ENCODE measurements at places on chromosomes 3 and 15.

- DNase-seq = no peak
Observed at GRCh38 chr3:12444582-12445471, 39.5 kb upstream of the TSEN2 start.

GRCh38 chr3:187183210-187183862 is 13.9 kb upstream of the RTP1 start:
- no peak for DNase-seq

DNA sequence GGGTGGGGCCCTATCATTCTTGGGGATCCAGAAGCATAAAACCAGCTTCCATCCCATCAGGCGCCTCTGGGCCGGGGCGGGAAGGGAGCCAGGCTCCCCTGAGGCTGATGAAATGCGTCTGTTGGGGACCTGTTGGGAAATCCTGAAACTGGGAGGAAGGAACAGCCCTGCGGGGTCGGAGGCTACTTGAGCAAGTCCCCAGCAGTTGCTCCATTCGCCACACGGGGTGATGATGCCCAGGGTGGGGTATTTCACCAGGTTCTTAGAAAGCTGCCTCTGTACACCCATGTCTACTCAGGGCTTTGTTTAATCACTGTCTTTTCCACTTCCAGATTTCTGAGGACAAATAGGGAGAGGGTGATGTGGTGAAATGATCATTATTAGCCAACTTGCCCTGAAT is 25.4 kb upstream of the TSEN2 start:
- DNase-seq = no peak

DNA sequence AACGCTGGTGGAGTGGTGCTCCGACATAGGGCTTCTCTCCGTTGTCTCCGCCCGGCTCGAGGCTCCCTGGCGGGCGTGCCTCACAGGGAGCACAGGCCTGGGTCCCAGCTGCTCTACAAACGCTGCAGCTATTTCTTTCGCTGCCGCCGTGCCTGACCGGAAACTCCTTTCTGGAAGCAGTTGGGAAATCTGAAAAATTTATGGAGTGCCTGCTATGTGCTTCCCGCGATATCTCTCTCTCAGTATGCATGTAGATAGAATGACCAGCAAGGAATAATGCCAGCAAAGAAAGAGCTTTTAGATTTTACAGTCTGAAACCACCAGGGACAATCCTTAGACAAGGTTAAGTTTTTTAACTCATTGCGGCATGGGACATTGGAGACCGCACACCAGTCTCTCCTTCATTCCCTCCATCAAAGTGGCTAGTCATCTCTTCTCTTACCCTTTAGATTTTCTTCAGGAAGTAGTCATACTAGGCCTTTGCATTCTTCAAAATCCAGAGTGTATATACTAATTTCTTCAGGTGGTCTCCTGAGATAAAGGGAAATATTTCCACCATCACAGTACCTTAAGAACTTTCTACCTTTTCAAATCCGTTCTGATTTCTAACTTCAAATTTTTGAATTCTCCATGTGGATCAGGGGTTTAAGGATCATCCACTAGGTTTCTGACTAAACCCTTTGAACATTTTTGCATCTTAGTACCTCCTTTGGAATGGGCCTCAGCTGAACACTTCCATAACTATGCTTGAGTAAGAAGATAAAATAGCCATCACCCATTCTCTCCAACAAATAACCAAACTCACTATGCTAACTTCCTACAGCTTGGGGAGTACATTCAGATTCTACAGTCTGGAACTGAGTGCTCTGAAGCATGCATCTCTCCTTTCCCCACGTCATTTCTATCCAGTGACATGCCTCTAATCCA is 1.1 kb upstream of the NPHP3 start:
- no peak for DNase-seq

GRCh38 chr15:51023499-51023898 is 71.2 kb downstream of the TNFAIP8L3 start:
- no peak for DNase-seq

GRCh38 chr15:69763831-69764230 is 311.2 kb downstream of the RPLP1 start:
- no peak for DNase-seq

- no peak for DNase-seq
Observed at GRCh38 chr3:48855681-48856447, 8.2 kb upstream of the PRKAR2A start.

- no peak for DNase-seq
Observed at GRCh38 chr3:108054935-108055334, 35.9 kb downstream of the CD47 start.

DNA sequence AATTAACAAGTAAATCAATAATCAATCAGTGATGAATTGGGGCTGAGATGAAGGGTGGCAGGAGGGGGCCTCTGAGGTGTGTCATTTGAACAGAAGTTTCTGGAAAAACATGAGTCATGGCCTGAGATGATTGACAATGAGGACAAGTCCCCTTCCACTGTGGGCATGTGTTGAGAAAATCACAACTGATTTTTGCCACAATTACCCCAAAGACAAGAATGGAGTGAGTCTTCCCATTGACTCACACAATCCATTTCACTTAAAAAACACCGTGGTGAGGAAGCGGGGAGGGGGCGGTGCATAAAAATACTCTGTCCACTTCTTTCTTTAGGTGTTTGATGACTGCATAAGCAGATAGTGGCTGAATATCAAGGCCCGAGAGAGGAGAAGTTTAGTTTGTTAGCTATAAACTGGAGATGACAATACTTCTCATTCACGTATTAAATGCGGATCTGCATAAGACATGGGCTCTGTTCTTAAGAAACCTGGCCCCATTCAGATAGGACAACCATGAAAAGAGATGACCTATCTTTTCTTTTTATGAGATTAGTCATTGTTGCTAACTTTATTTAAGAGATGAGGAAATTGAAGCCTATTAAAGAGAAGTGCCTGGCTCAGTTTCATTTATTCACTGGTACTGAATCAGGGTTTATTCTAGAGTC is 34.7 kb downstream of the SHC4 start:
- peak; percentile 59 for DNase-seq

DNA sequence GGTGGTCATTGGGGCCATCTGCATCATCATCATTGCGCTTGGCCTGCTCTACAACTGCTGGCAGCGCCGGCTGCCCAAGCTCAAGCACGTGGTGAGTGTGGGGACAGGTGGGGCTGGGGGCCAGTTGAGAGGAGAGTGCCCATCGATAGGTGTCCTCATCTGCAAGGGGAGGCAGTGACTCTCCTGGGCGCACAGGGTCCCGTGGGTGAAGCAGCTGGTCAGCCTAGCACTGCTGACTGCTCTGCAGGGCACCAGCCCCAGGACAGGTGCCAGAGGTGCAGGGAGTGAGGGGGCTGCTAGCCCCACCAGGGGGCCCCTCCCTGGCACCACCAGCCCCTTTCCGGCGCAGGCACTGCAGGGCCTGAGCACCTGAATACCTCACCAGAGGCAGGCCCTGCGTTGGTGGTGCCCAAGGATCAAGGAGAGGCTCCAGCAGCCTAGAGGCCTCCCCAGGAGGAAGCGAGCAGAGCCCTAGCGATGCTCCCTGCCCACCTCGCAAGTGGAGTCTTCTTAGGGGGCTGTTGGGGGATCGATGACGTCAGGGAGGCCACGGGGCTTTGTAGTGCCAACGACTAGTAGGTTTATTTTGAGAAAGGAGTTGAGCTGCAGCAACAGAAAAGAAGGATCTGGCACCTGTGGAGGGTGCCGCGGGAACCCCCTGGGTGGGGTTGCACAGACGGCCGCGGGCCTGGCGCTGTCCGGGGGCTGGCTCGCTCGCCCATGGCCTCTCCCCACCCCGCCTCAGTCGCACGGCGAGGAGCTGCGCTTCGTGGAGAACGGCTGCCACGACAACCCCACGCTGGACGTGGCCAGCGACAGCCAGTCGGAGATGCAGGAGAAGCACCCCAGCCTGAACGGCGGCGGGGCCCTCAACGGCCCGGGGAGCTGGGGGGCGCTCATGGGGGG is 976 bp upstream of the ABTB1 start:
- DNase-seq = peak; percentile 33

- DNase-seq = no peak
Observed at GRCh38 chr15:38894243-38894948, 329.8 kb upstream of the RASGRP1 start.

DNA sequence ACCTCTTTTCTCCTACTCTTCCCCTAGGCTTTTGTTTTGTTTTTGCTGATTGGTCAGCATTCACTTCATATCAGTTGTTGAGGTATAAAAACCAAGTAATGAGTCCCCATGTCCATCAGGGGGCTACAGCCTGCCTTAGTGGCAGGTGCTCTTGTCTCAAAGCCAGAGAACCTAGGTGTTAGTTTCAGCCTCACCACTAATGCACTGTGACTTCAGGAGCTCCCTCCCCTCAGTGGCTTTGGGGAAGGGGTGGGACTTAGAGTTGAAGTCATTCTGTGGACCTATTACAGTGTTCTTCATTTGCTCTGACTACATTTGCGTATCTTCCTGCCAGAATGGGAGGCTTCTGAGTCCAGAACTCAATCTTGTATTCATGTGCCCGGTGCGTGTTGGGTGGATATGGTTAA is 41.6 kb downstream of the NR2C2 start:
- peak; percentile 10 for DNase-seq

DNA sequence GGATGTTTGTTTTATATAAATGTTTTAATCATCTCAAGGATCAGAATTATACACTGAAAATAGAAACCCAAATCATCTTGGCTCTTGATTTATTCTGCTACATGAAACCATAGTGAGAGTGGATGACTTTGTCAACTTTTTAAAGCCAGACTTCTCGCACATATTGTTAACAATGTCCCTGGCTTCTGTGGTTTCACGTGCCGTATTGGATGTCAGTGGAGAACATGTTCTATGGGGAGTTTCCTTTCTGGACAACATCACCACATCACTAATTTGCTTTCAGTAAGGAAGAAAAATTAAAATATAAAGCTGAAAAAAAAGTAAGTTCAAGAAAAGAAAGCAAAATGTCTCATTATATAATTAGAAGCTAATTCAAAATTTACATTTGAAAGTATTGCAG is 297.1 kb upstream of the MME start:
- no peak for DNase-seq

- DNase-seq = no peak
Observed at GRCh38 chr15:76162784-76163456, 103.1 kb downstream of the TMEM266 start.

DNA sequence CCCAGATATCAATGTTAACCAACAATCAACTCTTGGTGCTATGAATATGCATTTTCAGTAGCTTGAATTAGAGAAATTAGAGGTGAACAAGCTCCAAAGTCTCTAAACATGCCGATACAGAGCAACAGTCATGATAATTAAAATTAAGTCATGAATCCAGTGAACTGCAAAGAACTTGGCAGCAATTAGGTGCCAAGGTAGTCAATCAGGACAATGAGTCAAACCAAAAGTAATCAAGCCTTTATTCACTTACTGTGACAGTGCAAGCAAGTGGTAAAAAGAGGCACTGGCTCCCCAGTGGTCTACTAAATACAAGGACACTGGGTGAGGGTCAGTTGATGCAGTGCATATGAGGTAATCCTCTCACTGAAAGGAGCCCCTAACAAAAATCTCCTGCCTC is 1.8 kb downstream of the ZNF770 start:
- DNase-seq = no peak

DNA sequence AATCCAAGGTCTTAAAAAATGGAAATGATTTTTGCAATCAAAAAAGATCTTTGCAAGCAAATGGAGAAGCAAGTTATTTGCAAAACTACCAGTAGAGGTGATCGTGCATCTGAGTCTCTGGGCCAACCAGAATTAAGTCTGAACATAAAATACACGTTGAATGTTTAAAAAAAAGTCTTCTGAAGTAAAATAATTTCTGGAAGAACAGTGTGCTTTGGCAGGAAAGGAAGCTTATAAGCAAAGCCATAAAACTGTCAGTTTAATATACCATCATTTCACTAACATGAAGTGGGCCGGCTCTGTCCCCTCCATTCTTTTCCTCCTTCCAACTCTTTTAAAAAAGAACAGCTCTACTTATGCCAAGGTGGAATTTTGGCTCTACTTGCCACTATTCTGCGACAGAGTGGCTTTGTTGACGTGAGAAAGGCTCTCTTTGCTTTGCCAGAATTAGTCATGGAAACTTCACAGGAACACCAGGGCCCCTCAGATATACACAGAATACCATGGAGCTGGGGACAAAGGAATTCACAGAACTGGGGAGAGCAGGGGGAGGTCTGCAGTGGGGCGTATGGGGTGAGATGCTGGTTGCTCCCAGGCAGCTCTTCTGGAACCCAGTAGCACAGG is 29.8 kb downstream of the FSTL1 start:
- DNase-seq = no peak

GRCh38 chr3:157533298-157534070 is 30.3 kb upstream of the VEPH1 start:
- no peak for DNase-seq

DNA sequence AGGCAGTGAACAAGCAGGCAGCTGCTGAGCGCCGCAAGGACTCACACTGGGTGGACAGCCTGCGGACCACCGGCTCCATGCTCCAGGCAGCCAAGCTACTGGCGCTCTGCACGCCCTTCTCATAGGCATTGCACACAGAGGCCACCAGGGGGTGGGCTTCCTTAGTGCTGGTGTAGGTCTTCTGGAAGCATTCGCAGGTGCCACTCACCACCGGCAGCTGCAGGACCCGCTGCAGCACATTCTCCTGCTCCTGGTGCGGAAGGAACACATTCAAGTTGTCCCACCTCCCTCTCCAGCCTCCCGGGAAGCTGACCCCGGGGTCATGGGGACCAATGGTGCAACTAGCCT is 6.0 kb downstream of the PLIN1 start:
- peak; percentile 42 for DNase-seq

GRCh38 chr3:51975852-51976549 is 1.1 kb downstream of the ABHD14A start:
- DNase-seq = peak; percentile 46

DNA sequence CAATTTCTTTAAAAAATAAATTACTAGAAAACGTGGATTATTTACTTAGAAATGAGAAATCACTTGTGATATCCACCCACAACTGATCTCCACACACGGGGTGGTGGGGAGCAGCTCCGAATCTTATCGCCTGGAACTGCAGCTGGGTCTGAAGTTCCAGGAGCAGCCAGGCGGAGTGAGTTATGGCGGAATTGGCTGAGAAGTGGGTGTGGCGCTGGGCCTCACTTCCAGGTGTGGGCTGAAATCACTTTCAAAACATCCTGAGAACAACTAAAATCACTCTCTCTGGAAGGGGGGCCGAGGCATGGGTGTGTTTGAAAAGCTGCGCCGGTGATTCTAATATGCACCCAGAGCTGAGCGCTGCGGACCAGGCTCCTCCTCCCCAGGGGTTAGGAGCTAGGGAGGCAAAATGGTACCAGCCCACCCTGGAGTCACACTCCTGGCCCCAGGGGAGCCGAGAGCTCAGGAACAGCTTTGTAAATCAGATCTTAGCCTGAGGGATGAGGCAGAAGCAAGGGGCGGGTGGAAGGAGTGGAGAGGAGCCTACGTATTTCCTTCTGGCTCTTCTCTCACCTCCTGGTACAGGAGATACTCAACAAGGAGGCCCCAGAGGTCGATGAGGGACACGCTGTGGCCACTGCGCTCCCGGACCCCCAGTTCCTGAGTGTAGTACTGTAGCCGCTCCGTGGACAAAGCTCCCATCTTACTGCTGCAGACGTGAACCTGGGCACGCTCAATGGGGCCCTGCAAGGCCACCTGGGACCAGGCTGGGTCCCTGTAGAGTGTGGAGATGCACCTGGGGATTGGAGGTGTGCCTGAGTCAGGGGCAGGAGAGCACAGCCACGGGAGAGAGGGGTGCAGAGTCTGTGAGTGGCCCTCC is 9.6 kb downstream of the PLA2G4F start:
- no peak for DNase-seq

GRCh38 chr3:38458796-38459498 is 5.3 kb downstream of the ACVR2B start:
- no peak for DNase-seq

- DNase-seq = no peak
Observed at GRCh38 chr3:125013095-125013494, 42.7 kb downstream of the HEG1 start.

- no peak for DNase-seq
Observed at GRCh38 chr3:13583251-13584180, 34.6 kb downstream of the FBLN2 start.
